ENCODE measurements at places on chromosomes 7 and 10.

GRCh38 chr7:1432411-1433082 lies 26.7 kb downstream of the MICALL2 start:
- DNase-seq, result peak; percentile 45

DNA sequence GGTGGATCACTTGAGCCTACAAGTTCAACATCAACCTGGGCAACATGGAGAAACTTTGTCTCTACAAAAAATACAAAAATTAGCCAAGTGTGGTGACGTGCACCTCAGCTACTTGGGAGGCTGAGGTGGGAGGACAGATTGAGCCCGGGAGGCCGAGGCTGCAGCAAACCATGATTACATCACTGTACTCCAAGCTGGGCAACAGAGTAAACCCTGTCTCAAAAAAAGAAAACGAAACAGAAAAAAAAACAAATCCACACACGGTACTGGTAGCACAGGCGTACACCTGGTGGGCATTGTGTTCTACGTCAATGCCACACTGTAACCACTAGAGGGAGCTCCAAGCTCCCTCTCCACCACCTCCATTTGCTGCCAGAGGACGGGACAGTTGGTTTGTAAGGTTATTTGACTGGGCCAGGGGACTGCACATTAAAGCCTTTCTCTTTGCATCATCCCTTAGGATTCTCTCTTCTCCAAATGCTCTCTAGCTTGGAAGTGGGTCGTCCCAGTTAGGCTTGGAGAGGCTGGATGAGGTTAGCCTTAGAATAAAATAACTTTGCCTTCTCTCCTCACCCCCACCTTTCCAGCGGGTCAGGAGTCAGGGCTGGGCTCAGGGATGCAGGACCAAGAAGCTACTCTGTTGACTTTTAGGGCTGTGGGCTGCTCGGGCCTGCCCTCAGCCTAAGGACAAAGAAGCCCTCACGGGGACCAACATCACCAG lies 130.8 kb downstream of the SORBS1 start:
- DNase-seq, result peak; percentile 30

DNA sequence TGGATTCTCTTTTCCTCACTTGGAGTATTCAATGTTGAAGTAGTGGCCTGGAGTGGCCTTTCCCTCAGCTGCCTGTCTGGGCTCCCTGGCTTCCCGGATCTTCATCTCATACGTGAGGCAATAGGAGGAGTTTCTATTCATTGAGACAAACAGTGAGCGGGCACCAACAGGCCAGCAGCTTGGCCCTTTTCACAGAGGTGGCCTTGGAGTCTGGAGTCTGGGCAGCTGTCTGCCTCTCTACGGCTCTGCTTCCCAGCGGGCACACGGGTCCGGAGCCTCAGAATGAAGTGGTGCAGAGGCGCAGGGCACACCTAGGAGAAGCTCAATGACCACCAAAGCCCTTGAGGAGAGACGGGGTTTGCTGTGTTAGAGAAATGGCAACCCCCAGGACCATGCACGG lies 169.4 kb downstream of the CCDC3 start:
- DNase-seq, result no peak

GRCh38 chr7:131285556-131285955 lies 42.1 kb upstream of the MKLN1 start:
- DNase-seq, result no peak

GRCh38 chr10:86520871-86521677 lies 518 bp downstream of the WAPL start:
- peak; percentile 65 for DNase-seq

- no peak for DNase-seq
Measured at GRCh38 chr7:142886866-142887265, 1.3 kb upstream of the TRPV6 start.

GRCh38 chr10:129140921-129141885 lies 325.8 kb upstream of the MGMT start:
- no peak for DNase-seq

GRCh38 chr10:78653555-78653954 lies 415.2 kb upstream of the ZMIZ1 start:
- no peak for DNase-seq

DNA sequence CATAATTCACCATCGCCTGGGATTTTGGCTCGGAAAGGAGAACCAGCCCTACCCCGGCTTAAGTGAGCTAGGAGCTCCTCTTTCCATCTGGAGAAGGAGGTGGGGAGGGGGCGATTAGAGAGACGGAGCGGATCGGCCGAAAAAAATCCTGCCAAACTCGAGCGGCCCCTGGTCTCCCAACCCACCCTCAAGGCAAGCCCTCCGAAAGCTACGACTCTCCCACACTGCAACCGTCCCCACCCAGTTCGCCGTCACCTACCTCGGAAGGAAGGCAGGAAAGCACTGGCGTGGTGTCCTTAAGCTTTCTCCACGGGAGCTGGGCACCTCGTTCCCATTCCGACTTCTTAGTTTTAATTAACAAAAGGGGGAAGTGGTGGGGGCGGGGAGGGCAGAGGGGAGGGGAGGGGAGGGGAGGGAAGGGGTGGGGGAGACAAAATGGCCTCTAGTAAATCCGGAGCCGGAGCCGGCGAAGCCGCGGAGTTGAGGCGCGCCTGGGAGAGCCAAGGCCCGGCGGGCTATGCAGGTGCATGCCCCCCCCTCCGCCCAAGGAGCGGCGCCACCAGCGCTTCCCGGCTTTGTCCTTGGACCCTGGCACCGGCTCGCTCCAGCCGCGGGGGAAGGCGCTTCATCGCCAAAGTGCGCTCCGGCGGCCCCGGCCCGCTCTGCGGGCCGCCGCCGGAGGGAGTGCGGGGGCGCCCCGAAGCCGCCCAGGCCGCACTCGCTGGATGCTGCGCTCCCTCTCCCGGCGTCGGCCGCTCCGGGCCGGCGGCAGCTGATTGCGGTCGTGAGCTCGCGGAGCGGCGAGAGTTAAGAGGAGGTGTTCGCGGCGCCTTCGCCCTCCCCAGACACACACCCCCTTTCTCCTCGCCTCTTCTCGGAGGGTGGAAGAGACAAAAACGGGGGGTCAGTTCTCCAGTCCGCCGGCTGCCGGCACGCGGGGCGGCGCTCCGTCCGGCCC lies at the start of gene LRRC4:
TSS of gene LRRC4 (minus strand) at position 784 of the 958 bp plus-strand sequence. CDS start 797 bp downstream, outside the sequence.
- DNase-seq, result no peak

DNA sequence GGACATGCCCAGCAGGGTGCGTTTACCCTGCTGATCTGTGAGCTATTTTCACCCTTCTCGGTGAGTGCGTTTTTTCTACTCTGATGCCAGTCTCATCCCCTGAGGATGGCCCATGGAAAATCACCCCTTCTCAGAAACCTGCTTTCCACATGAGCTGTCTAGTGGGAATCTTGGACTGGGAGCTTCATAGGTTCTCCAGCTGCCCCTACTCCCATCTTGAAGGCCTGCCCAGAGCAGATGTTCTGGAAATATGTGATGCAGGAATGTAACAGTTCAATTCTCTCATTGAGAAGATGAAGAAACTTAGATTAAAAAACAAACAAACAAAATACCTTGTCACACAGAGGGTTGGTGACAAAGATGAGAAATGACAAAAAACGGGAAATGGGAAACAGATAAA lies 146.9 kb upstream of the RAB11FIP2 start:
- no peak for DNase-seq

GRCh38 chr10:120738658-120739057 lies 112.5 kb upstream of the WDR11 start:
- DNase-seq, result no peak

DNA sequence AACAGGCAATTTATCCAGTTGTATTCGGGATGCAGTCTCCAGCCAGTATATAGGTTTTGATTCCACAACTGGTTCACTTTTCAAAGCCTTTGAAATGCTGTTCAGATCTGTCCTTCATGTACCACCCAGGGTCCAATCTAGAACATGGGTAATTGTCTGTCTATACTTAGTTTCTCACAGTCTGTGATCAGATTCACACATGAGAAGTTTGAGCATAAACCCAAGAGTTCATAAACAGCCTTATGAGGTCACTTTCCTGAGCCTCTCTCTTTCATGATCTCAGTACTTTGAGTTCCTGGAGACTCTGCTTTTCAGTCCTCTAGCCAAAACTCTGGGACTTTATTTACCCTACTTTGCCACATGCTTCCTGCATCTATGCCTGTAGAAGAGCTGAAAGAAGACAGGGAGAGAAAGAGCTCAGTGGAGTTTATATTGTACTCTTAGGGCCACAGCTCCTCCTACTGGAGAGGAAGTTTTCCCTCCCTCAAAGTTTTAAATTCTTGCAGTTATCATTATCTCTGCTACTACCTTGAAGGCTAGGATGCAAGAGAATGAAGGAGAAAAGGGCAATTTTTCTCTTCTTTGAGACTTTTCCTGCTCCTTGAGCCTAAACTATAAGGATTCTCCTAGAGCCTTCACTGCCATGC lies 172.0 kb downstream of the ZEB1 start:
- peak; percentile 17 for DNase-seq

DNA sequence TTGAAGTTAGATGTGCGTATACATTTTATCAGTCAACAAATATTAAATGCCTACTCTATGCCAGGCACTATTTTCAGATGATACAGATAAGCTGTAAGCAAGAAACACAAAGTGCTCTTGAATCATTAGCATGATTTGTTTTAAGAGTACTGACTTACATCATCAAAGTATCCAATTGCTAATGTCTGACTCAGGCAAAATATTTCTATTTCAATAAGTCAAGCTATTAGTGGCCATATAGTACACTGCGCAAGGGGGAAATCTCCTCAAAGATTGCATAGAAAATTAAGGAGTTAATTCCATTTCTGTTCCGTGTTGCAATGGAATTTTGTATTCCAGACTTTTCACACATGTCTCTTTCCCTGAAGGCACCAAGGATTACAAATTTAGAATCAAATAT lies 46.1 kb upstream of the DNAJC1 start:
- no peak for DNase-seq

DNA sequence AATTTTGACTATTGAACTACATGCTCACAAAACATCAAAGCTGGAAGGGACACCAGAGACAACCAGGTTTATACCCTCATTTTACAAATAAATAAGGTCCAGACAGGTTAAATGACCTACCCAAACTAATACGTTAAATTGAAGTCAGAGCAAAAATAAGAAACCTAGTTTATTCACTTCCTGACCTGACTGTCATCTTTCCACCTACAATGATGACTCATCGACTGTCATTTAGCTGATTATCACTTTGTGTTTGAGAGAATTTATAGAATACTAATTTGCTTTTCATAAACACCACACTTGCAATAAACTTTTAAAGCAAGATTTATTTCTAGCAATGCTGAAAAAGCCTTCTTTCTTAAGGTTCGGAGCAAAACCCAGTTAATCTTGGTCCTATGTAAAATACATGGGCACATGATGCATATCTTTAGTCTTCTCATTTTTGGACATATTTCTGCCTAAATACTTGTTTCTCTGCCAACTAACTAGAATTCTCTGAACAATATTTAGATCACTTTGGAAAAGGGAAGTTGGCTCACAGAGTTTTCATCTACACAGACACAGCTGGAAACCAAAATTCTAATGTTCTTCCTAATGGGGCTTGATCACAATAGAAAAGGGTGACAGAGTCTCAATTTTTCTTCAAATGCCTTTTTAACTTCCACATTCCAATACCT lies 16.7 kb upstream of the LRRN3 start:
- DNase-seq, result no peak
